NCI-H1436 (cell line): ENCODE measurements at places on chromosomes 16 and 17.

GRCh38 chr16:75742424-75743047 lies 16.2 kb upstream of the CPHXL start:
- DNase-seq = no peak

DNA sequence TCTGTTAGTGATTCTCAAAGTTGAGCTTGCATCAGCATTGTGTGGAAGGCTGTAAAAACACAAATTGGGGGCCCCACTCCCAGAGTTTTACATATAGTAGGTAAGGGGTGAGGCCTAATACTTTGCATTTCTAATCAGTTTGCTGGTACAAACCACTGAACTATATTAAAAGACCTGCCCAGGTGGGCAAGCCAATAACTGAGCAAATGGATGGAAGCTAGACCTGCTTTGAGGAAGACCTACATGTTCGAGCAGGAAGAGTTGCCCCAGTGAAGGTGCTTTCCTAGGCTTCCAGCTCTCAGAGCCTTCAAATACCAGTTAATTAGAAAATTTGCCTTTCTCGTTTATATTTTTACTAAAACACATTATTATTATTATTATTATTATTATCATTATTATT lies 56.8 kb downstream of the OTOA start:
- no peak for DNase-seq

DNA sequence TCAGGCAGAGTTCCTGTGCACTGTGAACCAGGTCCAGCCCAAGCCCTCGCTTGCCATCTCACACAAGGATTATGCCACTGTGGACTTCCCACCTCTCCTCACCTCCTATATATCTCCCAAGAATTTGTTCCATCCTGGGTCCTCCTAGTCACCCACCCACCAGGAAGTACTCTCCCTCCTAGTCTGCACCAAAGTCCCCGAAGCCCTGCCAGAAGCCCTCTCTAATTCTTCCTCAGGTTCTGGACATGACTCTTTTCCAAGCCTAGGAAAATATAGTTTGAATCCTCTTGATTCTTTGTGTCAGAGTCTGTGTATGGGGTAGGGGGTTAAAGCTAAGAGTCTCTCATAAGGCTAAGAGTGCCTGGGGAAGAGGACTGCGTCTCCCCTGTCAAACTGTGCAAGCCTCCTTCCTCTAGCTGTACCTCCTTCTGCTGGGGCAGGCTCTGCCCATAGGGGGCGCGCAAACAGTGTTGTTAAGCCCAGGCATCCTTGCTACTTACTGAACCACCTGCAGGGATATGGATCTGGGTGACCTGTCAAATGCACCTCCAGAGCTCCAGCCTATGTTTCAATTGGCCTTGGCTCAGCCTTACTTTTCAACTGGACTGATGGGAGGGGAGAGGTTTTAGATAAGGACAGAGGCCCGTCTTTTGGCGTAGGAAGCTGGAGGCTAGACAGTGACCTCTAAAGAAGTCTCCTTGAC lies 16.6 kb upstream of the DLX4 start:
- DNase-seq = peak; percentile 86

GRCh38 chr17:2709183-2709661 lies 2.3 kb downstream of the CLUH start:
- no peak for DNase-seq

- no peak for DNase-seq
Observed at GRCh38 chr16:48173889-48174288, 18.1 kb upstream of the ABCC12 start.

- no peak for DNase-seq
Observed at GRCh38 chr16:19872179-19872863, 12.3 kb downstream of the GPRC5B start.

DNA sequence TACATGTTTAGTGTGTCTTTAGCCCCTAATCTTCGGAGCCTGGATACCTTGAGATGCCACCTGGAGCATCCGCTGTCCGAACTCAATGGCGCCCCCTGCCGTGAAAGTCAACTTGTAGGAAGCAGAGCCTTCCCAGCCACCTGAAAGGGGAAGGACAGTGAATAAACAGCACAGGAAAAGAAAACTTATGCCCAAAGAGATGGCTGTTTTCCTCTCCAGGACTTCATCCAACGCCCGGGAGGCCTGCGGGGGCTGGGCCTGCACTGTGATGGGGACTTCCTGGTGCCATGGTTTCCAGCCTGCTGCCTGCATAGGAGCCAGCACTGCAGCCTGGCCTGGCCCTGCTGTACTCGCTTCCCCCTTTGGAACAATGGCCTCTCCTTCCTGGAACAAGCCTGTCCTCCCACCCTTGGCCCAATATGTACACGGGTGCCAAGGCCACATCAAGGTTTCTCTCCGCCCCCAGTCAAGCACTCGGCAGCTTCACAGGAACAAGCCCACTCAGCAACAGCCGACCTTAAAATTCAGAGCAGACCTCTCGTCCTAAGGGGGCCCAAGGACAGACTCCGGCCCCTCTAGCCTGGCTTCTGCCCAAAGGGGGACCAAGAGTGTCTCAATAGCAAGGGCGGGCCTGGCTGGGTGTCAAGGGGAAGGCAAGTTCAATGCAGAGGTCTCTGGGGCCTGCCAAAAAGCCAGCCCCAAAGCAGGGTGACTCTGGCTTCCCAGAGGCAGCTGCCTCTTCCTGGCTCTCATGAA lies 4.5 kb upstream of the UNC13D start:
- DNase-seq = peak; percentile 68

DNA sequence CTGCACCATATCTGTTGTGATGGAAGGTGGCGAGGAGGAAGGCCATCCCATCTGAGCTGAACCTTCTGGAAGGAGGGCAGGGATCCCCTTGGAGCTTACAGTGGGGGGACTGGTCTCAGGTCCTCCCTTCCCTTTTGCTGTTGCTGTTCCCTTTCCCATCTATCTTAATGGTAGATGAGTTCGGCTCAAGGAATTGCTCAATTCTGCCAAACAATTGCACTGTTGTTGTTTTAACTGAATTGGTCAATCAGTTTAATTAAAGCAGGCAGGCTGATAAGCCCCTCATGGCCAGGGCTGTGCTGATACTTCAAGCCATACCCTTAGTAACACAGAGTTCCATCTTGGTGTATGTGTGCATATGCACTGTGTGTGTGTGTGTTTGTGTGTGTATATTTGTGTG lies 220.4 kb upstream of the FOXF1 start:
- DNase-seq = no peak

GRCh38 chr16:68369697-68370580 lies 59.1 kb downstream of the PRMT7 start:
- no peak for DNase-seq

GRCh38 chr17:17315142-17315821 lies 12.1 kb downstream of the NT5M start:
- no peak for DNase-seq

GRCh38 chr17:29838961-29839360 lies 91.1 kb downstream of the SSH2 start:
- no peak for DNase-seq

GRCh38 chr16:78183437-78184237 lies 84.2 kb downstream of the WWOX start:
- DNase-seq = no peak

GRCh38 chr17:16889088-16889465 lies 82.8 kb downstream of the TNFRSF13B start:
- no peak for DNase-seq

DNA sequence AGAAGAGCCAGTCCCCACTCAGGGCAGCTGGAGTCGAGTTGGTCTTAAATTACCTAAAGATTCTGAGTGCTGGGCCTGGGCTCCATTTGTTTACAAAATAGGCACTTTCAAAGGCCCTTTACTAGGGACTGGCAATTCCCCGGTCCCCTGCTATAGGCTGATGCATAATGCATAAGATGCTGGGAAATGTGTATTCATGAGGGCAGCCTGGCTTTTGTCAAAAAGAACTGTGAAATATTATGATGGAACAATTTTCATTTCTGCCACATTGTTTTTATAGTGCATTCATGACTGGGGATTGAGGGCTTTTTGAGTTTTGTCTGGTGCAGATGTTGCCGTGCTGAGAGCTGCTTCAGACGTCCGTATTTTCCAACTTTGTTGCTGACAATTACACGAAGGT lies 617.0 kb upstream of the CDH5 start:
- DNase-seq = no peak

- no peak for DNase-seq
Observed at GRCh38 chr17:16929035-16929680, 42.8 kb downstream of the TNFRSF13B start.

- DNase-seq = no peak
Observed at GRCh38 chr16:79082970-79083369, 517.6 kb downstream of the MAF start.

DNA sequence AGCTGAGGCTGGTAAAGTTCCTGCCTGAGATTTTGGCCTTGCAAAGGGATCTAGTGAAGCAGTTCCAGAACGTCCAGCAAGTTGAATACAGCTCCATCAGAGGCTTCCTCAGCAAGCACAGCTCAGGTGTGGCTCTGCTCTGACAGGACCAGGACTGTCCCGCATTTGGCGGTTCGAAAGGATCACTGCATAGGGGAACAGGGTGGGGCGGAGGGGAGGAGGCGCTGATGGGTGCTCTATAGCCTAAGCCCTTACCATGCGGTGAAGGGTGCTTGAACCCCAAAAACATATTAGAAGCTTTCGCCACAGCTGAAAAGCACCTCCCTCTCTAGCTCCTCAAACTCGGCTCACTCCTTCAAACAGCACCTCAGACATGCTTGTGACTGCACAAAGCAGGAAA lies 29.9 kb upstream of the ENDOV start:
- no peak for DNase-seq

DNA sequence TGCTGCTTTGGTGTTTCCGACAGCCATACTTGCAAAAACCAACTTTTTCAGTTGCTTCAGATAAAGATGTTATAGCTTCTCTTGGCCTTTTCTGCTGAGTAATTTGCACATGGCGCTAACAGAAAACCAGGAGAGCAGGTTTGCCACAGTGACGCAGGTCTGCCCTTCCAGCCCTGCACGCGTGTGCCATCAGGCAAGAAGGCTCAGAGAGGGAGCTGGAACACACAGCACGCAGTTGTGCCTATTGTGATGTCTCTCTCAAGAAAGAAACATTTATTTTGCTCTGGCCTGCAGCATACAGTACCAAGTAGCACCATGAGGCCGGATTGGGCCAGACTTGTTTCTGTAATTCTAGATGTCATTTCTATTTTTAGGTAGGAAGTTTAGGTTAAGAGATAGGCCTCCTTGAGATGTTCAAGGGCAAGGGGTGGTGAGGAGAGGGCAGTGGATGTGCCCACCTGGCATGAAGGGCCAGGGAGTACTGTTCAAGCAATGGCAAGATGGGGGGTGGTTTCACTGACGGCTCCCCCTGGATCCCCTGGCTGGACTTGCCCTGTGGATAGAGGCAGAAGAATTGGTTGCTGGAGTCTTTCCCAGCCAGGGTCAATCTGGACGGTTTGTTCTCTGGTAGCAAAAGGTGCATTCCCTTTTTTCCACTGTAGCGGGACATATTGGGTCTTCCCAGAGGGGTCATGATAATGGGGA lies 1.9 kb downstream of the CBX2 start:
- no peak for DNase-seq

GRCh38 chr16:52546291-52547003 lies 496 bp downstream of the TOX3 start:
- no peak for DNase-seq
